Mucosa of gallbladder (tissue), 1 donor: ENCODE measurements at places on chromosomes 13 and 19. TPM values are rescaled to one million over a fixed set of nuclear protein-coding genes. Genes with fewer than 3 reads are reported as not detected.

Gene FXYD1
- 94.0 TPM for total RNA-seq

Gene CD70
- total RNA-seq, result not detected

Gene PSG1
- total RNA-seq, result not detected

Gene SULT2B1
- total RNA-seq, result 13.1 TPM

Gene TNFRSF19
- total RNA-seq, result 6.4 TPM

Gene ONECUT3
- total RNA-seq, result 6.3 TPM

Gene TEX26
- 0.26 TPM for total RNA-seq

DNA sequence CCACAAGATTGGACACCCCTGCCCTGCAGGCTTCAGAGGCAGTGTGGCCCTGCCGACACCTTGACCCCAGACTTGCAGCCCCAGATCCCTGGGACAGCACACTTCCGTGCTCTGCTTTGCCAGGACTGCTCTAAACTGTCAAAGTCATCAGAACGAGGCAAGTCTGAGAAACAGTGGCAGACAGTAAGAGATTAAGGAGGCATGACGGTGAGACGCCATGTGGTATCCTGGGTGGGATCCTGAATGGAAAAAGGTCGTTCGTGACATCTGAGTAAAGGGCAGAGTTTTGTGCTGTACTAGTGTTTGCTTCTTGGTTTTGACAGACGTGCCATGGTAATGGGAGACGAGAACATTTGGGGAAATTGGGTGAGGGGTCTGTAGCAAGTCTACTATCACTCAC, 13.8 kb downstream of the ZNF579 start:
- DNase-seq, result no peak

DNA sequence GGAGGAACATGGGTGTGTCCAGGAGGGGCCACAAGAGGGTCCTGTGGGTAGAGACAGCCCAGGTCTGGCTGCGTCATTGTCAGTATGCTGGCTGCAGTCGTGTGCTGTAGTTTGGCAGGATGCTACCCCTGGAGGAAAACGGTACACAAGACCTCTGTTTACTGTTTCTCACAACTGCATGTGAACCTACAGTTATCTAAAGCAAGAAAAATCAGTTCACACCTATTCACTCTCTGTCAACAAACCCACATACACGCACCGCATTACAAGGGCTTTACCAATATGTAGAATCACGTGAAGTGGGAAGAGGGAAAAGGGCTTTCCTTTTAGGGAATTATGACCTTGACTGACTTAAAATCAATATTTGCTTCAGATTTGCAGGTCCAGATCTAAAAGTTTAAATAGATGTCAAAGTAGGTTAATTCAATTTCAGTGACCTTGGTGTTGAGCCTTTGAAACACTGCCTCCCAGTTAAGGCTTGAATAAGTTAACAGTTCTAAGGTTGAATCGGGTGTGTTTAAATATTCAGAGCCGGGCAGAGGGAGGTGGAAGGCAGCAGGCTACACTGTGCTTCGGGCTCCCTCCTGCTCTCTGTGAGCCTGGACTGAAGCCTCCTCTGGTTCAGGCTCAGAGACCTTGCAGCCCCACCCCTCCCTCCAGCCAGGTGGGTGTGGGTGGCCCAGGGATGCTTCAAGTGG, 17.2 kb upstream of the MCF2L start:
- DNase-seq, result no peak

GRCh38 chr13:62767473-62767872, 1351.8 kb upstream of the PCDH20 start:
- no peak for DNase-seq

DNA sequence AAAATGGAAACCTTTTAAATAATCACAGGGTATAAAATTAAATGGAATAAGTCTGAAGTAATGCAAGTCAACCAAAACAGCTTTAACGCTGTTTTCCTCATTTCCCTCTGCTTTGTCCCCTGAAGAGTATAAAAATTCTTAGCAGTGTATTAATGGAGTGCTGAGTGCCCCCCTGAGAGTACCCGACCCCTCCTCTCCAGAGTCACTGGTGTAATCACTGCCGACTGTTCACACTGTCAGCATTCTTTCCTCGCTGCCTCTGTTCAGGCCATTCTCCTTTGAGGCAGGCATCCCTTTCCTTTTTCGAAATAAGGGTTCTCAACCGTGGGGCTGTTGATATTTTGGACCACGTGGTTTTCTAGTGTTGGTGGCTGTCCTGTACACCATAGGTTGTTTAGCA, 146.9 kb upstream of the SLC10A2 start:
- no peak for DNase-seq

DNA sequence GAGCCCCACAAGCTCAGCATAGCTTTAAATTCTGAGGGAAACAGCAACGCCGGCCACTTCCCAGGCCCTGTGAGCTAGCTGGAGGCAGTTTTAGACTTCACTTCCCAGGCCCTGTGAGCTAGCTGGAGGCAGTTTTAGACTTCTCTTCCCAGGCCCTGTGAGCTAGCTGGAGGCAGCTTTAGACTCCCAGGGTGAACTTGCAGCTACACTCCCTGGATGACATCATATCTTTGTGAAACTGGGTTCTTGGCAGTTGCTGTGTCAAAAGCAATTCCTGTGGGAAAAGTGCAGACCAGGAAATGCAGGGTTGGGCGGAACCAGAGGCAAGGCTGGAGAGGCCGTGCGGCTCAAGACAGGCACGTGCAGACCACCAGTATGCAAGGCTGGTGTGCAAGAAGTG, 12.7 kb downstream of the SOX1 start:
- no peak for DNase-seq

DNA sequence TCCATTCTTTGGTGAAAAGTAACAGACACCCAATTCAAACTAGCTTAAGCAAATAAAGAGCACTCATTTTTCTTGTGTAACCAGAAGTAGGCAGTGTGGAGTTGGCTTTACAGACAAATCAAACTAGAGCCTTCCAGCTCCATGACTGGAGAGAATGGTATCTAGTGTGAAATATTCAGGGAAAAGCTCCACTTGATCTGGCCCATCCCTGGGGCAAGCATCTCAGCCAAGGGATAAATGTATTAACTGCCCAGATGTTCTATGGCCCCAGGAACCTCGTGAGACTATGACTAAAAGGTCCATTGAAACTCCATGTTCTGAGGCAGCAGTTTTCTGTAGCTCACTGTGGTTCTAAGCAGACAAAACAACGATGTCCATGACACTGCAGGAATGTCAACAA, 49.9 kb downstream of the TBC1D4 start:
- DNase-seq, result no peak

- DNase-seq, result no peak
These were observed 814 bp downstream of the ZNF480 start for GRCh38 chr19:52297601-52298364.

GRCh38 chr13:44927968-44928367, 61.3 kb downstream of the NUFIP1 start:
- DNase-seq, result no peak

DNA sequence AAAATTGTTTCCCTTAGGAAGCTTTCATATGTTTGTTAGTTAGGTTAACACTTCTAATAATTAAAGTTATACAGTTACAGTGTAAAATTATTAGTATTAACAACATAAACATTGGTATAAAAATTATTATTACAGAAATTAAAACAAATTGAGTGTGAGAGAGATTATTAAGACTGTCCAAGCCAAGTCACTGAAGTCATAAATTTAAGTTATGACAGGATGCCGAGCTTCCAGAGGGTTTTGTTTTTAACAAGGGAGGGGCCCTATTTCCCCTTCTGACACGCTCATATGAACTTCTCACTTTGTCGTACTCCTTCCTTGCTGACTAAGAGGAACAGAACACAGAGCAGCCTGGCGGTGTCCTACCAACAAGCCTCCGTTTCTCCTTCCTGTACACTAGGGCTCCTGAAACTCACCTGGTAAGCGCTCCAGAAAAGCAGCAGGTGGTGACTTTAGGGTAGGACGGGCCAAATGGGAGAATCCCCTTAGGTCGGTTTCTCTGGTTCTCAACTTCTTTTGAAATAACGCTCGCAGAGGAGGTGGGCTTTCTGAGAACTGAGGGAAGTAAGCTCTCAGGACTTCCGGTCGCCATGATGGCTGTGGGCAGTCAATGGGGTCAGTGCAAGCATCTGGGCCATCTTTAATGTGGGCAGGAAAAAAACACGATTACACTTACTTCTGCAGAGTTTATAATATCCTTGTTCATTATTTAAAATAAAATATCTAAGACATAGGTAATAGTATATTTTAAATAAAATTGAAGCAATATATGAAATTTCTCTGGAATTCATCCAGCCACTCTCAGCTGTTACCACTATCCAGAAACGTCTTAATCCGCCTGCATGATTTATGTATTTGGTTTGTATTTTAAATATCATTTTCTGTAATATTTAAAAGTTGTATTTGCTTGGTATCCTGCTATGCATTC, at the start of gene CARD8:
CARD8 (minus strand) TSS at position 537 of the 928 bp plus-strand sequence. CDS start 14,892 bp downstream, outside the sequence.
- DNase-seq, result peak; percentile 83

- DNase-seq, result no peak
These were observed 121.7 kb upstream of the MAB21L1 start for GRCh38 chr13:35598233-35598632.

- no peak for DNase-seq
These were observed 154.2 kb downstream of the TNFRSF19 start for GRCh38 chr13:23724196-23724970.

DNA sequence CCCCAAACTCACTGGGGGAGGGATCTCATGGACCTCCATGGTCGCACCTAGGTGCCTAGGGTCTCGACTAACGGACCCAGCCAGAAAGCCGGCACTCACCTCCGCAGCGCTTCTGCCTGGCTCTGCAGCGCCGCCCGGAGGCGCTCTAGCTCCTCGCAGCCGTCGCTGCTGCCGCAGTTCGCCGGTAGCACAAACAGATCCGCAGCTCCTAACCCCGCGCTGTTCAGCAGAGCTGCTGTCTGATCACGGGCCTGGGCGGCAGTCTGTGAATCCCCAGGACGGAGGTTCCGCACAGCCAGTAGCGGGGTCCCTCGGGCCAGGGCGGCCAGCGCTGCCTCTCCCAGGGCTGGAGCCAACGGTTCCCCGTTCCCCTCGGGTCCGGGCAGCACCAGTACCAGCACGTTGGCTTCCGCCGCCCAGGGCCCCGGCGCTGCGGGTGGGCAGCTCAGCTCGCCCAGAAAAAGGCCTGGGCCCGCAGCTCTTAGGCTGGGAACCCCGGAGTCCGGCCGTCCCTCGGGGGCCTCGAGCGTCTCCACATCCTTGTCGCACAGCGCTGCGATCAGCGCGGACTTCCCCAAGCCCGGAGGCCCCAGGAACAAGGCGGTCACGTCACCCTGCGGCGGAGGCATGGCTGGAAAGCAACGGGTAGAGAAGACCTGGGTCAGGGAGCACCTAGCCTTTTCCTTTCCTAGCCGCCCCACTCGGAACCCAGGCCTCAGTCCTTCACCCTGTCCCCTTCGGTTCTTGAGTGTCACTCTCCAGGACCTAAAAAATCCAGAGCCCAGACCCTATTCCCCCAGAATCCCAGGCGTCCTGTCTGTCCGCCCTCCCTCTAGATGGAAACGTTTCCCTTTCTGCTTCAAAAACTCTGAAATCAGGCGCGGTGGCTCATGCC, 977 bp downstream of the IRGQ start:
- peak; percentile 43 for DNase-seq

DNA sequence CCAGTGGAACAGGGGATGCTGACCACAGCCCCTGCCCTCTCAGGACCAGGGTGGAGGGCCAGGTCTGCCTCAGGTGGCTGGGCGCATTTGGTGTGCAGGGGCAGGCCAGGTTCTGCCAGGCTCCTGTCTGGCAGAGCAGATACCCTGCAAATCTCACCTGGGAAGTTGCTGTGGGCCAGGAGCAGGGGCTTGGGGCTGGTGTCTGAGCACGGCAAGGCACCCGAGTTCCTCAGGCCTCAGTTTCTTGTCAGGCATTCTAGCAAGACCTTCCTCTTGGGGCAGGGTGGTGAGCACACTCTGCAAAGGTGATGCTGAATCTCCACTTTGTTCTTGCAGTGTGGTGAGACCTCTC, 1.1 kb downstream of the CRTC1 start:
- no peak for DNase-seq

DNA sequence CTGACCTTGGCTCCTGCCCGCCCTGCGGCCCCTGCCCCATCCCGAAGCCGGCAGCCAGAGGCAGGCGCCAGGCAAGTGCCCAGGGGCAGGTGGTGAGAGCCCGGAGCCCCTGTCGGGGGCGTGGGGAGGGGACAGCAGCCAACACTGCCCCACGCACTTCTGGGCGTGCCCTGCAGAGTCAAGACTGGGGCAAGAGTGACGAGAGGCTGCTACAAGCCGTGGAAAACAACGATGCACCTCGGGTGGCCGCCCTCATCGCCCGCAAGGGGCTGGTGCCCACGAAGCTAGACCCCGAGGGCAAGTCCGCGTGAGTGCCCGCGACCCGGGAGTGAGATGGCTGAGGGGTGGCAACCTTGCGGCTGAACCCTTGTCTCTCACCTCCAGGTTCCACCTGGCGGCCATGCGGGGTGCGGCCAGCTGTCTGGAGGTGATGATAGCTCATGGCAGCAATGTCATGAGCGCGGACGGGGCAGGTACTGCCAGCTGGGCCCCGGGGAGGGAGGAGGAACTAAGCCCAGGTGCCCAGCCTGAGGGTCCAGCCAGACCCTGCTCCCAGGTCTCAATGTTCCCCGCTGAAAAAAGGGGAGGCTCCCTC, 17.3 kb downstream of the ANKRD24 start:
- no peak for DNase-seq

GRCh38 chr19:34418300-34418699, 9.9 kb upstream of the UBA2 start:
- no peak for DNase-seq

- DNase-seq, result peak; percentile 92
These were observed 8.5 kb downstream of the PLEKHA4 start for GRCh38 chr19:48859711-48860572.

DNA sequence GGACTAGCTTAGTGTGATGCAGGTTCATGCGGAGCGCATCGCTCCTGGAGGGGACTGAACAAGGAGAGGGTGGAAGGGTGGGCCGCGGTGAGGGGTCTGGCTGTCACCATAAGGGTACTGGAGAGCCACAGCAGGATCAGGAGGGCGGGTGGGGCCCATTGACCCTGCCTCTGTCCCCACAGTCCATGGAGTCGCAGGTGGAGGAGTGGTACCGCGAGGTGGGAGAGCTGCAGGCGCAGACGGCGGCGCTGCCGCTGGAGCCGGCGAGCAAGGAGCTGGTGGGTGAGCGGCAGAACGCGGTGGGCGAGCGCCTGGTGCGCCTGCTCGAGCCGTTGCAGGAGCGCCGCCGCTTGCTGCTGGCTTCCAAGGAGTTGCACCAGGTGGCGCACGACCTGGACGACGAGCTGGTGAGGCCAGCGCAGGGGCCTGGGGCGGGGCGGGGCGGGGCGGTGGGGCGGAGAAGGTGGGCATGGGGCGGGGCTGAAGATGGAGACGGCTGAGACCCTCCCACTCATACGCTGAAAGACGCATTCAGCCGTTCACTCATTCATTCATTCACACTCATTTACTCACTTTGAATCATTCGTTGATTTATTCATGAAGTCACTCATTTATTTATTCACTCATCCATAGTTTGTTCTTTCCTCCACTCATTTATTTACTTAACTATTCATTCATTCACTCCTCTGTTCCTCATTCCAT, 27.5 kb upstream of the SHKBP1 start:
- no peak for DNase-seq

DNA sequence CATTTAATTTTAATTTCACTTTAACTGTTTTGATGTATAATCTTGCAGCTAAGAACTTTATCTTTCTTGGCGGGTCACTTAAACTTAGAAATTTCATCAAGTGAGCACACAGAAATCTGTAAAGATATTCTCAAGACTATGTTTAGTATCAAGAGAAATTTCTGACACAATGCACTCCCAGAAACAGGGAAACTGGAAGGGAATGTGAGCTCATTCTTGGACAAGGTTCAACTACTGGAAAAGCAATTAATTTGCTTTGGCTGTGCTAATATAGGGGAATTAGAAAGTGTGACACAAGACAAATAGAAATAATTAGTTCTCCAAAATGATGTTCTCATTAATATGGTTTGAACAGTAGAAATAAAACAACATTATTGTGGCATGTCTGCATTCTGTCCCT, 402.3 kb downstream of the DACH1 start:
- no peak for DNase-seq

- DNase-seq, result no peak
These were observed 56.1 kb downstream of the KL start for GRCh38 chr13:33072282-33072681.
